ENCODE measurements at places on chromosomes 3 and 15.

DNA sequence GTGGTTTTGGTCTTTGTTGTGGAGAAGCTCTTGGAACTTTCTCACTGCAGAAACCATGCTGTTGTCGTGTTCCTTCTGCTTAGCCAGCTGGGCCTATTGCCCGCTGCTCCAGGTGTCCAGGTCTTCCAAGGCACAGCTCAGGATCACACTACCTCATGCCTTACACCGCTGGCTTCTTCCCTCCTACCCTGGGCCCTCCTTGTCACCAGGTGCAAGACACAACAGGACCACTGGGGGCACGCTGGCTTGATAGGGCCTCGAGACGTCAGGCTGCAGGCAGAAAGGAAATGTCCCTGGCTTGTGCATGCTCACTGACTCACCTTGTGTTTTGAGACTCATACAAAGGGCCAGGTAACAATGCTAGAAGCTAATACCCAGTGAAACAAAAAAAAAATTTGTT, 32.3 kb downstream of the PAQR9 start:
- DNase-seq: no peak

DNA sequence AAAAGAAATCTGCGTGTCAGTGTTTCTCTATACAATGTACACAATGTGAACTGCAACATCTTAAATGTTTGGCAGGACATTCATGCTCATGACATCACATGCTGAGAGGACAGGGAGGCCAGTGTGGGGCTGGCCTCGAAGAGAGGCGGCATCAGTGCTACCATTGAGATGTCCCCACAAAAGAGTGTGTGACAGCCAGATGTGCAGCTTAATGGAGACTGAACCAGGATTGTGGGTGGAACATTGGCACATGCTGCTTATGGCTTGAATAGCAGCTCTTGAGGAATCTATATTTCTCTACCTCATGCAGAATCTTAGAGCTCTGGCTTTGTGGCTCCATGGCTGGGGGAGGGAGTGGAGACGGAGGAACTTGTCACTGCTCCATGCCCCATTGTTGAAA, 18.5 kb downstream of the CLDN11 start:
- no peak for DNase-seq

- no peak for DNase-seq
These were observed 89.2 kb upstream of the RORA start for GRCh38 chr15:61318301-61318700.

- no peak for DNase-seq
These were observed 216.1 kb downstream of the DOCK3 start for GRCh38 chr3:50890688-50891344.

Measured in stimulated activated CD8-positive, alpha-beta memory T cell treated with anti-CD3 and anti-CD28 coated beads, Interleukin-7, amount 100 ng/mL, for 4 hours (primary cell).